ENCODE measurements at places on chromosomes 6 and 20. TPM values are rescaled to one million over a fixed set of nuclear protein-coding genes. Genes with fewer than 3 reads are reported as not detected.

Gene COL12A1
- not detected for total RNA-seq

Gene SYS1
- 24.0 TPM for total RNA-seq

Gene C6orf47
- 9.0 TPM for total RNA-seq

Gene ERVFRD-1
- not detected for total RNA-seq

Gene ABRACL
- 190 TPM for total RNA-seq

Gene TREM1
- 4.5 TPM for total RNA-seq

Gene PDE10A
- total RNA-seq: not detected

Gene RAET1G
- not detected for total RNA-seq

Gene CAGE1
- 0.25 TPM for total RNA-seq

Gene ANGPT4
- total RNA-seq: not detected

Measured in activated naive CD4-positive, alpha-beta T cell treated with anti-CD3 and anti-CD28 coated beads for 36 hours (primary cell).